ENCODE measurements at places on chromosomes 4 and X.
A peak's percentile ranks its signal among the peaks of the same experiment; 100 is the strongest.

DNA sequence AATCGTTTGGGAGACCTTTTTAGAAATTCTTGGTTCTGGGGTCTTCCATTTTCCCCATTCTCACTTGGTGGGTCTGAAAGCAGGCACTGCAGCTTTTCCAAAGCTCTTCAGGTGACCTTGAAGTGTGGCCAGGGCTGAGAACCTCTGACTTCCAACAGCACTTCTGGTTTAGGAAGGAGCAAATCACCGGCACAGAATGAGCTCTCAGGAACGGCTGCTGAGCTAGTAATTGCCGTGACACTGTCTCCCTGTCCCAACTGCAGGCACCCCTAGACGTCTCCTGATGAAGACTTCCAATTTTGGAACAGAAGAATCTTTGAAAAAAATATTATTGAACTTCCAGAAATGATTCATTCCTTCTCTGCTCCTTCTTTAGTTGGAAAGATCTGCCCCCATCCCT is 31.3 kb downstream of the CD38 start:
- DNase-seq, result no peak

GRCh38 chr4:41043465-41043864 is 170.9 kb downstream of the APBB2 start:
- no peak for DNase-seq

DNA sequence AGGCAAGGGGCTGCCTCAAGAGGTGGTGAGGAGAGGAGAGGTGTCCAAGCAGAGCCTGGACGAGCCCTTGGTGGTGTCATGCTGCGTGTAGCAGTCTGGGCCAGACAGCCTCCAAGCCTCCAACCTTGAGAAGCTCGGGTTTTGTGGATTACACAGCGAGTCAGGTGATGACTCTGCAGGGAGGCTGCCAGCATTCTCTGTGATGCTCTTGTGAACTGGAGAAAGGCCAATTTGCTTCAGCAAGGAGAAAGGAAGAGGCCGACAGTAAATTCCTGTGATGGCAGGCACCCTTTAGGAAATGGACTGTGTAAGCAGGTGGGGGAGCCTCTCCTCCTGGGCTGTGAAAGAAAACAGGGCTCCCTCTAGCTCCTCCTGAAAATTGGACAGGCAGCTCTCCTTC is 36.0 kb upstream of the CD99L2 start:
- DNase-seq, result no peak

DNA sequence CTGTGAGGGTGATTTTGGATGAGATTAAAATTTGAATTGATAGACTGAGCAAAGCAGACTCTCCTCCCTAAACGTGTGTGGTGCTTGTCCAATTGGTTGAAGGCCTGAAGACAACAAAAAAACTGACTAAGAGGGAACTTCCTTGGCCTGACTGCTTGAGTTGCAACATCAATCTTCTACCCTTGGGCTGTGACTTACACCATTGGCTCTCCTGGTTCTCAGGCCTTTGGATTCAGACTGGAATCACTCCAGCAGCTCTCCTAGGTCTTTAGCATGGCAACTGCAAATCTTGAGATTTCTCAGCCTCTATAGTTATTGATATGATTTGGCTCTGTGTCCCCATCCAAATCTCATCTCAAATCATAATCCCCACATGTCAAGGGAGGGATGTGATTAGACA is 49.7 kb upstream of the IGFBP7 start:
- DNase-seq, result no peak

DNA sequence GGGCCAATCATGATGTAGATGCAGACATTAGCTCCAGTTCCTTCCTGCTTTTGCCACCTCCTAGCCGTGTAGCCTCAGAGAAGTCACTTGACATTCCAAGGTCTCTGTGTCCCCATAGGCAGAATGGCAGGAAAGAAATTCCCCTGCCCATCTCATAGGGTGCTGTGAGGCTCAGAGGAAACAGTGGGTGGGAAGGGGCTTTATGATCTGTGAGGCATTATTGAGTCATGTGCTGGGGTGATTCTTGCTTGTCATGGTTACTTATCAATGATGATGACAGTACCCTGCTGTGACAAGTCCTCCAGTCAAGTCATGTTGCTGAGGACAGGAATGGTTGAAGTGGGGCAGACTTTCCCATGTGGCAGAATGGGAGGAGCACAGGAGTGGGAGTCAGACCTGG is 63.7 kb downstream of the MSX1 start:
- no peak for DNase-seq

DNA sequence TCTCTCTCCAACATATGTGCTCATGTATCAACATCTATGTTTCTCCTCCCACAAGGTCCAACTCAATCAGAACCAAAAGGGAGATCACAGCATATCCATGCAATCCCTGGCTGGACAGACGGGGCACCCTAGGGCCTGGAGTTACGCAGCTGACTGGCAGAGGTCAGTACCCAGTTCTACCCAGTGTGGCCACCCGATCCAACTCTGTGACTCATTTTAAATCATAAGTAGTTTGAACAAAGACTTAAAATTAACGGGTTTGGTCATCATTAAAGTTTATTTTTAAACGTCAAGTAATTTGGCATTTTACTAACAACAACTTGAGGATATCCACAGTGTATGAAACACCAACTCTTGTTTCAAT is 59.5 kb downstream of the APBB2 start:
- no peak for DNase-seq

DNA sequence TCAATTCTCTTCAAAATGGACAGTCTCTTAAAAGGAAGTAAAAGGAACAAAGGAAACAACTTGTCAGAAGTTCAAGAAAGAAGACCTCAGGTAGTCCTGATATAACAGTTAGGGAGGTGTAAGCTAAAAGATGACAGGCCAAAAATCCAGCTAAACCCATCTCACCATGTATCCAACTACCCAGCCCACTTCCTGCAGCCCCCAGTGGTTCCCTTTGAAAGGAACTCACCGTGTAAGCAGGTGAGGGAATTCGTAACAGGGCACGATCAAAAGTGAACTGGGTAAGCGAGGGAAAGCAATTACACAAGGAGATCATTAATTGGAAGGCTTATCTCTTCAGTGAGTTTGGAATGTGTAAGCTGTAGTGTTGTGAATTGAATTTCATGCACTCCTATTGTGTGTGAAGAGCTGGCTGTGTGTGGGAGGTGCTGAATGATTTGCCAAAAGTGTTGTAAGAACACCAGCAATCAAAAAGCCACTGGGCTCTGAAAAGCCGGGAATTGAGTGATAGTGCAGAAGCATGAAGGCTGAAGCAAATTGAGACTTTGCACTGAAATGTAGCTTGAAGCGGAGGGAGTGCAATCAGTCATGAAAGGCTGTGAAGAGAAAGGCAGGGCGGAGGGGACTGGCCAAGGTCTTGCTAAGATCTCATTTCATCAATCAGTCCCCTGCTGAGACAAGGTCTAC is 914.2 kb upstream of the LCORL start:
- DNase-seq, result no peak

- DNase-seq, result no peak
These were observed 23.5 kb upstream of the SLC34A2 start for GRCh38 chr4:25632135-25632534.

DNA sequence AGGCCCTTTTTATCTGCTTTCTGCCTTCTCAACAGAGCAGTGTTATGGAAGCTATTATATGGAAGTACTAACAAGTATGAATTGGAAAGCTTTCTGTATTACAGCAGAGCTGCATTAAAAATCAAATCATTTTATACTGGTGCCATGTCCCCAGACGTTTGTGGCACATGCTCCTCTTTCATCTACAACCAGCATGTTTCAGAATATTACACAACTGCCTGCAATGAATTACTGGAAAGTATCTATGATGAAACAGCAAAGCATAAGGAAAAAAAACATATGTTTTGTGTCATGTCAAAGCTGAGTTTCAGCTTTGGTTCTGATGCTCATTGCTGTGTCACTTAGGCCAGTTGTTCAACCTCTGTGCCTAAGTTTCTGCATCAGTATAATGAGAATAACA is 576.8 kb downstream of the GBA3 start:
- no peak for DNase-seq

DNA sequence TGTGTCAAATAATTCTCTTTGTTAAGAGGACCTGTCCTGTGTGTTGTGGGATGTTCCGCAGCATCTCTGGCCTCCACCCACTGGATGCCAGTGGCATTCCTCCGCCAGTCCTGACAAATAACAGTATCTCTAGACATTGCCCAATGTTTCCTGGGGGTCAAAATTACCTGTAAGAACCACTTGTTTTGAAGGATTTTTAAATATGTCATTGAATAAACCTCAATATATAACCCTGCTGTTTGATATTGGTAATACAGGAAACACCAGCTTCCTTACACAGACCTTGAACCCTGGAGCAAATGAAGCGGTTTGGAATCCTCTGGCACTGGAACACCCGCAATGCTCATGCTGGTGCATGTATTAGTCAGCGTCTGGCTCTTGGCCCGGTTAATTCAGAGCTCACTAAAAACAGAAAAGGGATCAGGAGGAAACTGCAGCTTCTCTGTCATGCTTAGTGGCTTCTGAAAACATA is 101.3 kb downstream of the TBL1X start:
- peak; percentile 17 for DNase-seq

- DNase-seq, result no peak
These were observed 81.2 kb upstream of the GPM6B start for GRCh38 chrX:13898083-13898482.

DNA sequence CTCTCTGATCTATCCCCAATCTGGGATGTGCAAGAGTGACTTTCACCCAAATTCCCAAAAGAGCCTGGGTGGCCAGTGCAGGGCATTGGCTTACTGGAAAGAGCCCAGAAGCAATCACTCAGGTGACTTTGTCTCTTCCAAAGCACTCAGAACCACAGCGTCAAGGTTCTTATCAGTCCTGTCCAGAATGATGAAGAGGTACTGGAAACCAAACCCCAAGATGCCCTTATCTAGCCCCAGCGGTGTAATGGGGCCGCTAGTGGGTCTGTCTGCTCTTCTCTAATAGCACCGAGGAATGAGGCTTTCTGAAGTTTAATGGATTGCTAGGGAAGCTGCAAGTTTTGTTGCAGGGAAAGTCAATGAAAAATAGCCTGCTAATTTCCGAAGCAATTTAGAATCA is 21.6 kb downstream of the CLNK start:
- no peak for DNase-seq

GRCh38 chr4:76326515-76326914 is 20.0 kb downstream of the STBD1 start:
- DNase-seq, result no peak

DNA sequence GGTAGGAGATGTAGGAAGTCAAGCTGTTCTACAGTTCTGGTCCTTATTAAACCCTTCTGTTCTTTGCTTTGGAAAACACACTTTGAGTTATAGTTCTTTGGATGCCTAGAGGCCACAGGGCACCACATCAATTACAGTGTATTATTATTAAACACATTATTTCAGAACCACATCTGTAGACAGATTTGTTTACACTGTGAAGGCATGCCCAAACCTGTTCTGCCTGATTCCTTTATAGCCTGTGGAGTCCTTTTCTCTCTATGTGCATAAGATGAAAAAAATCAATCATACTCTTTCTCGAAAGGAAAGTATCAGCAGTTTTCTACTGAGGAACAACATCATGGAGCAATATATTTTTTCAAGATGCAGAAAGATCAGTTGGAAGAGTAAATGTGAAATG is 371.3 kb upstream of the INTU start:
- DNase-seq, result no peak

DNA sequence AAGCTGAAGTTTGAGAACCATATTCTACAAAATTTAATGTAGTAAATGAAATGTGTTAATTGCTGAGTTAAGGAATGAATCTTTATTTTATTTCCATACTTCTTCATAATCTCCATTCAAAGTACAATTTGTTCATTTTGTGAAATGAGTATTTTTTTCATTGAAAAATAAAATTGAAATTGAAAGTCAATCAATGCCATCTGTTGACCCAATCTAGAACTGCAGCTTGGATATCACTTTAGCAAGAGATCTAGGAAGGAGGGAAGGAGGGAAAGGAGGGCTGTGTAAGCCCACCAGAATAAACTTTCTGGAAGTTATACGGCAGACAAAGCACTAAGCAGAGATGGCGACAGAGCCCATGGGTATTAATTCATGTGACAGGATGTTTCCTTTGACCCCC is 128.4 kb downstream of the ZMAT1 start:
- DNase-seq, result no peak

DNA sequence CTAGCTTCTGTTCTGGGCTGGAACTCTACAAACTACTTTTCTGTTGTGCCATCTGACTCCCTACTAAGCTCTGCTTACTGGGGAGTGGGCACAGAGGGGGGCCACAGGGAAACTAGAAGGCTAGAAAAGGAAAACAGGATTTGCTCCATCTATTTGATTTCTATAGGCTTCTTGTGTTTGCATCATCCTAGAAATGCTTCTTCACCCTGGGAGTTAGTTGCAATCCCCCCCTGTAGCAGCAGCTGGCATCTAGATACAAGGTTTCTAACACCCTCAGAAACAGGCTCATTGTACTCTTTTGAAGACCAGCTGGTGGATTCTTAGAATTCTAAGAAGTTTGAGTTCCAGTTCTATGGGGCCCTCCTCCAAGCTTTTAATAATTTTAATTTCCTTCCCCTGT is 213.4 kb downstream of the TMA16 start:
- no peak for DNase-seq

DNA sequence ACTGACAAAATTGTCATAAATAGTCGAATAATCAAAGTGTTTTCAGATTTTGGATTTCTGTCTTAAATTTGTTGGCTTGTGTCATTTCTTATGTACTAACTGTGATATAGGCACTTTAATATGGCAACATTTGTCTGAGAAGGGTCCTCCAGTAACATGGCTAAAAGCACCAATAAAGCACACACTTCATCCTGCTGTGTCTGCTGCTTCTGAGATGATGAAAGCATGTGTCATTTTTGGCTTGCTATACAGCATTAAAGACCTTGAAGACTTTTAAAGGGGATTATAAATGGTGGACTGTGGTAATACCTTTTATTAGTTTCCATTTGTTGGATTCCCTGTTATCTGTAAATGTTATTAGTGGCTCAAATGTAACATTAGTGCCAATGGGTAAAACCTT is 551.8 kb upstream of the GRID2 start:
- DNase-seq, result no peak

- DNase-seq, result no peak
These were observed 465 bp downstream of the HAUS7 start for GRCh38 chrX:153469811-153470410.

DNA sequence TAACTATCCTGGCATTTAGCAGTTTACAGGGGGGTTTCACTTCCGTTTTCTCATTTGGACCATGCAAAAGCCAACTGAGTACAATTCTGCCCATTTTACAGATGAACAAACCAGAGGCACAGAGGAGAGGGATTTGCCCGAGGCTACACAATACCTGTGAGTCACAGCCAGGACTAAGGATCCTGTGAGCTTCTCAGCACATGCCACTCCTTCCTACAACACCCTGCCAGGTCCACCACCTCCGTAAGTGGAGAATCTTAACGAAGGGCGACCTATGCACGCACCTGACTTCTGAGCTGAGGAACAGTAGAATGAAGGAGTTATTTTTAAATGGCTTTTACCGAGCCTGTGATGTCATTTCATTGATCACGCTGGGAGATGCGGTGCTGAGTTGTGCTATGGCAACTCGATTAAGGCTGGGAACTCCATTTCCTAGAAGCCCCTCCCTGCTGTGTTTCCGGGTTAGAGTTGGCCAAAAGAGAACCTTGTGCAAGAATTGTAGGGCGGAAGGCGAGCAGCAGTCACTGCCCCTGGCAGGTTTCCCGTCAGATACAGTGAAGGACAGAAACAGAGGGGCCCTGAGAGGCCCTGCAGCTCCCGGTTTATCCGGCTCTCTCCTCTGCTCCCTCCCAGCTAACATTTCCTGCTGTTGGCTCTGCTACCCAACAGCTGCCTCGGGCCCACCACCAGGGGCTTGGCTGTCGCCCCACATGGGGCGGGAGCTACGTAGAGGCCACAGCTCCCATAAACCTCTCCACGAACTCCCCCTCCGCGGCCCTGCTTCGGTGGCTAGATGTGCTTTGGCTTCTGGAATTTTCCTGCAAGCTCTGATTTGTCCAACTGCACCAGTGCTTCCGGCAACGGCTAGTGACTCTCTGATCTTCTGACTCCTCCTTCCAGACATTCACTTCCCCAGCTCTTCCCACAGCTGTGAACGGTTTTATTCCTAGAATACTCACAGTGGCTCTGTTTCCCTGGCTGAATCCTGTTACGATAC is 75.1 kb upstream of the USP9X start:
- peak; percentile 22 for DNase-seq
